ENCODE measurements at places on chromosomes 5 and 9. TPM values are rescaled to one million over a fixed set of nuclear protein-coding genes. Genes with fewer than 3 reads are reported as not detected.

CCL21 gene
- total RNA-seq, result 1.4 TPM

TMED9 gene
- total RNA-seq, result 176 TPM

TXNDC8 gene
- total RNA-seq, result not detected

EGFLAM gene
- 0.09 TPM for total RNA-seq

GFPT2 gene
- 0.68 TPM for total RNA-seq

PCA3 gene
- total RNA-seq, result under 0.01 TPM

DNA sequence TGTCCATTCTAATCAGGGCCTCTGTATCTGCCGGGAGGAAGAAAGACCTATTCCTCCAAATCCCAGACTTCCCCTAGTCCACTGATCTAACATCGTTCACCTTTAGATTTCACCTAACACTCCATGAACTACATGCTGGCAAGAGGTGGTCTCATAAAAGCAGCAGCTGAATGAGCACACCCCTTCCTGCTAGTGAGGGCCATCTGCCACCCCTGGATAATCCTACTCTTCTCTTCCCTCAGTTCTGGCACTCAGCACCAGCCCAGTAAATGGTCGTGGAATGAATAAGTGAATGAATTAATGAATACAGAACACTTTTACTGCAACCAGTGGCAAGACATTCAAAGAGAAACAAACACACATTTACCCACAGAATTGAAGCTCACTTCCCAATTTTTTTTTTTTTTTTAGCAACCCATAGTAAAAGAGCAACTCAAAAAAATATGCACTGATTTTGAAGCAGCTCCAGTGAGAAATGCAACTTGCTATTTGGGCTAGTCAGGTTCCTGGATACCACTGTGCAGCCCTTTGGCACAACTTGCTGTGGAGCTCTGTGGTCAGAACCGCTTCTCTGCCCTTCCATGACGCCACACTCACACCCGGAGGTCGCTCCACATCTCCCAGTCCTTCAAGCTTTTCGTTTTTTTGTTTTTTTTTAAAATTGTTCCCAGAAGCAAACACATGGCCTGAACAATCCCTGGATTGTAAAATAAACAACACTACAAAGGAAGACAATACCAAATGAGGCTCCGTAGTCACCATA is 6.2 kb downstream of the RNF183 start:
- no peak for DNase-seq

DNA sequence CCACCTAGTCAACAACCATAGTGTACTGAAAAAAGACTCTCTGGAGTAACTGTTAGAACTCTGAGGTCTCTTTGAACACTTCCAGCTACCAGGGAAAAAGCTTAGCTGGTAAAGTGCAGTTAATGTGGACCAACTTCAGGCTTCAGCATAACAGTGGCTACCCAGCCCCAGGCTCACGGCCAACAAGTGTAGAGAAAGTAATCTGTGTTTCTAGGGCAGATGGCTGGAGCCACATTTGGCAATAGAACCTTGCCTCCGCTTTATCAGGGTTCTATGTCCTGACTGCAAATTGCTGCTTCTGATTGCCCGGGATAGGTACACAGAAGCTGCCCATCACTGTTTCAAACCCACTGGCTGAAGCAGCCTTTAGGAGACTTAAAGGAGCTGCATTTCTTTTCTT is 76.0 kb upstream of the SIMC1 start:
- DNase-seq, result no peak

DNA sequence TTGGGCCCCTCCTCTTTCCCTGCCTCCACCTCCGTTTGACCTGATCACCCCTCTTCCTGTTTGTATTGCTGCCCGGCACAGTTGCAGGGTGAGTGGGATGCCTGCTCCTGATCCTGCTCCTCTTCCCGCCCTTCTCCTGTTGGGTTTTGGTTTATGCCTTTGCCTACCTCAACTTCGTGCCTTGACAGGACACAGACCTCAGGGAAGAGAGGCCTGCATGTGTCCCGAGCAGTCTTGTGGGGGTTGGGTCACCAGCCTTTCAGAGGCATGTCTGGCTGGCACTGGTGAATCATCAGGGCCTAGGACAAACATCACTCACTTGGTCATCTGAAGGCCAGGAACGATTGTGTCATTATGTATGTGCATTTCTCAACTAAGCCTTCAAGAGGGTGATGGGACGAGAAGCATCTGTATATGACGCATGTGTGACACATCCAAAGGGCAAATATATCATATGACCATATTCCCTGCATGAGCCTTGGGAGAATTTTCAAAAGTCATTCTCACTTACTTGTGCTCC is 56.9 kb downstream of the NPR3 start:
- no peak for DNase-seq

- no peak for DNase-seq
Measured at GRCh38 chr5:169956756-169957155, 23.5 kb downstream of the INSYN2B start.

DNA sequence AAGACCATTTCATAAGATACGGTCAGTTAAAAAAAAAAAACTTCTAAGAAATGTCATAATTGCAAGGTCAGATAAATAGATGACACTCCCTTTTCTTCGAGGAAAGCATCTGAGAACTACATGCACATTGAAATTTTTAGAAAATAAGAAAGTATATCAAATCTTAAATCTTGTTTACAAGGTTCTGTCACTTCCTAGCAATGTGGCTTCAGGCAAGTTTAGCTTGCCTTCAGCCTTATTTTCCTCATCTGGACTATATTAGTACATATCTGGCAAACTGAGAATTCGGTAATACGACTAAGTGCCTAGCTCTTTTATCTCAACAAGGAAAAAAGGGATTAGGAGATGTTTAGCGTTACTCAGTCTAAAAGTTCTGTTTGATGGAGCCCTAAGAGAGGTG is 32.5 kb upstream of the OR2K2 start:
- DNase-seq, result no peak

- no peak for DNase-seq
Measured at GRCh38 chr5:53434541-53434940, 45.9 kb upstream of the FST start.

DNA sequence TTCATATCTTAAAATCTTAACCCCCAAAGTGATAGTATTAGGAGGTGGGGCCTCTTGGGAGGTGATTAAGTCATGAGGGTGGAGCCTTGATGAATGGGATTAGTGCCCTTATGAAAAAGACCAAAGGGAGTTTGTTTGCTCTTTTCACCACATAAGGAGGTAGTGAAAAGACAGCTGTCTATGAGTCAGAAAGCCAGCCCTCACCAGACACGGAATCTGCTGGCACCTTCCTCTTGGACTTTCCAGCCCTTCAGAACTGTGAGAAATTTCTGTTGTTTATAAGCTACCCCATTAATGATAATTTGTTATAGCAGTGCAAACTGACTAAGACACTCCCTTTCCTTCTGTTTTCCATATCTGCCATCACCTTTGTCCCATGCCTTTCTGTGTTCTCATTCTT is 20.8 kb downstream of the IFNB1 start:
- DNase-seq, result peak; percentile 10

DNA sequence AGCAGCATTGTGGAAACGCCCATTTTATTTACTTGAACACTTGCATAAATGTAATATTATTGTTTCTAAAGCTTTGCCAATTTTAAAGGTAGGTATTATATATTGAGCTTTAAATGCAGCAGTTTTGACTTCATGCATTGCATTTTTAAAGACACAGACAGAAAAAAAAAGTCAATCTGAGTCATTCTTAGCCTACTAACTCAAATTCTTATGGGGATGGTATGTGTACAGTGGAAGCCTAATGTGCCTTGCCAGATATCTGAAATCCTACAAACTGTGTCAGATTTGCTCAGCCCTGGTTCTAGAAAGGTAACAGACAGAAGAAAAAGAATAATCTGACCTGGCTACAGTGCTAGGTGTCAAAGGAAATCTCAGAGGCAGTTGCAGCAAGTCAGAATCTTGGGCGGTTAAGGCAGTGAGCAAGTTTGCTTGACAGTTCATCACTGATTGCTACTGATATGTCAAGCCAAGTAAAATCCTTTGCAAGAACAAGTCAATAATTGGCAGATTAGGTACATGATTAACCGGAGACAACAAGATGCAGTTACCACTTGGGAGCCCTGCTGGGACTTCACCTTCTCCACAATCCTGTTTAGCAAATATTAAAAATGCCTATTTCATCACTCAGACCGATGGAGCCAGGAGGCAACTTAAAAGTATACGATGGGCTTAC is 224.8 kb upstream of the WWC1 start:
- DNase-seq, result no peak

- no peak for DNase-seq
Measured at GRCh38 chr9:111263116-111263515, 66.9 kb downstream of the OR2K2 start.

GRCh38 chr9:136671646-136672430 is 9.1 kb downstream of the EGFL7 start:
- DNase-seq, result peak; percentile 64

DNA sequence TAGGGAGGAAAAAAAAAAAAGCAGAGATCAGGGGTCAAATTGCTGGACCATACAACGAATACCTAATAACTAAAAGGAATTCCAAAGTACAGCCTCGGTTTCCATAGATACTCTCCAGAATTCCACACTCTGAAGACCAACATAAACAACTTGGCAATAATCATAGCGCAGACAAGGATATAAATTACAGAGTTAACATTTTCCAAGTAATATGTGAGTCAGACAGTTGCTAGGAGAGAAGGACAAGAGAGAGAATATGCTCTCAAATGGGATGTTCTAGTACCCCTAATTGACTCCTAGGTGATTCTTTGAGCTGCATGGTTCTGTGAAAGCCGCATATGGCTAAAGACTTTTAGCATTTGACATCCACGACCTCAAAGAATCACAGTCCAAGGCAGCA is 165.2 kb downstream of the FRMD3 start:
- DNase-seq, result no peak

- no peak for DNase-seq
Measured at GRCh38 chr5:154429341-154429740, 16.5 kb upstream of the SAP30L start.

DNA sequence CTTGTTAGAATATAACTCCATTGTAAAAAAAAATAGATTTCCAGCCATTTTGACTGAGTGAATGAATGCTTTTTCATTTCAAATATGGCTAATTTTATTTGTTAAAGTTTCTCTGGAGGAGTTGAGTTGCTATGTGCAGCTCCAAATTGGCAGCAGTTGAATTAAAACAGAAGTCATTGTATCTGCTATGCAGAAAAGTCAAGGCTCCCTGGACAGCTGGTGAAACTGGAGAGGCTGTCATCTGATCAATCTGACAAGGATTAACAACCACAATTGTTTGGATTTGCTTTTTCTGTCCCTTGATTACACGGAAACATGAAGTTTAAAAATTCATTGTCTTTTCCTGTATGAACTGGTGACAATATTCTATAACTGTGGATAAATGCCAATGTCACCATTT is 713.9 kb downstream of the EFNA5 start:
- no peak for DNase-seq

DNA sequence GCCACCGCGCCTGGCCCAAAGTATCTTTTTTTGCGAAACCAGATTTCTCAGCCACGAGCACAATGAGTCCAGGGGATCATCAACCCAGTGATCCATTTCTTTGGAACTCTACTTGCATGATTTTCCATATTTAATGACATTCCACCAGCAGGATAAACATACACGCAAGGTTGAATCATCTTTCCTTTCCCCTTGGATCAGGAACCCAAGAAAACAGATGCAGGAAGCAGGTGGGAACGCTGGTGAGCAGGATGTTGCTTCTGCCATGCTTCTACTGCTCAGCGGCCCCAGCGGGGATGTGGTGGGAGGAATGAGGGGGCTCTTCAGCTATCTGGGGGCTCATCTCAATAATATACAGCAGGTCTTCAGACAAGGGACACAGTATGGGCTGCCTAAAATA is 118.2 kb downstream of the SEC61B start:
- peak; percentile 96 for DNase-seq

DNA sequence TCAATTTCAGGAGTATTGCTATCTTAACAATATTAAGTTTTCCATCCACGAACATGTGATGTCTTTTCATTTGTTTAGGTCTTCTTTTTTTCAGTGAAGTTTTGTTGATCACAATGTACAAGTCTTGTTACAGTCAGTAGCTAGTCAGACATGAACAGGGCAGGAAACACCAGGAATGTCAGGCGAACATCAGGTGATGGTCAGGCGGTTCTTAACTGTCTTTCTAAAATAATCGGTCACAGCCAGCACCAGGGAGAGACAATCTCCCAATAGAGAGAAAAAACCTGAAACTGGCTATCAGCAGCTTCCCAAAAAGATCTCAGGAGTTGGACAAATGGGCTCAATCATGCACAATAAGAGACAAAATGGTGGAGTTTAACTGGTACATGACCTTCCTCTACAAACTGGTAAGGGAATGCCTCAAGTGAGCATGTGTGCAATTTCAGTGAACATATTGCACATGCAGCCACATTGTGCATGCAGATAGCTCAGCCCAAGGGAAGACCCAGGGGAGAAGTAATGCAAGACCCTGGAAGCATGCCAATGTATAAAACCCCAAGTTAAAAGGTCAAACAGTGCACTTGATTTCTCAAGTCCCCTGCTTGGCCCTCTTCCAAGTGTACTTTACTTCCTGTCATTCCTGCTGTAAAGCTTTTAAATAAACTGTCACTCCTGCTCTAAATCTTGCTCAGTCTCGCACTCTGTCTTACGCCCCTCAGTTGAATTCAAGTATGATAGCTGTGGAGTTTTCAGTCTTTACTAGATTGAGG is 176.1 kb upstream of the RASEF start:
- DNase-seq, result peak; percentile 10

DNA sequence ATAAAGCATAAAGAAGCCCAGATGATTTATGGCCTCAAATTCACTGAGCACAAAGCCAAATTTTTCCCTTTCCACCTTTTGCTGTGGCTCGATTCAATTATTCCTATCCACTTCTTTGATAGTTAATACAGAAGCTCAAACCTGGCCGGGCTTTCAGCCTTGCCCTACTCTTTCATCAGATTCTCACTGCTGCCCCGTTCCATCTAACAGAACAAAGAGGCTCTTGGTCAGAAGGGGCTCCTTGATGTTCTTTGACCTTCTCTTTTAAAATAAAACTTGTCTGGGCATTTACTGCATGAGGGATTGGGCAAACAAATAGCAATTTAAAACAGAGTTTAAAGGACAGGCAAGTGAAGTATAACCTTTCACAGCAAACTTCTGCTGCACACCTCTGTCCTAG is 9.8 kb downstream of the GRXCR2 start:
- DNase-seq, result no peak

GRCh38 chr5:14930486-14930885 is 58.9 kb upstream of the ANKH start:
- no peak for DNase-seq

DNA sequence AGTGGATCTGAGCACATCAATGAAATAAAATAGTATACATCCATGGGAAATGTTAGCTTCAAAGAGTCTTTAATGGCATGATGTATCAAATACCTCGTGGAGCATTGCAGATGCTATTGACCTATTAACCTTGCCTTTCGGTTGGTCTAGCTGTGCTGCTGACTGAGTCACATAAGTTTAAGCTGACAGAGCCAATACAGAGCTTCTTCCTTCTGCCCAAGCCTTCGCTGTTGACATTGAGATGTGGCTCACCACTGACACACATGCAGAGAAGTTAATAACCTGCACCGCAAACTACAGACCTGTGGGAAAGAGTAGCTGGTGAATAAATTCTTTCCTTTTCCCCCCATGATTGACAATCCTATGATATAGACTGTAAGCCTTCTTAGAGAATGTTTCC is 78.2 kb downstream of the LURAP1L start:
- DNase-seq, result no peak

GRCh38 chr5:136141561-136141960 is 8.9 kb downstream of the SMAD5 start:
- no peak for DNase-seq

Data from dermis blood vessel endothelial cell (primary cell).